Choroid plexus epithelial cell (primary cell): ENCODE measurements at places on chromosomes 1 and 21.

GRCh38 chr1:115929881-115930280, 46.4 kb upstream of the SLC22A15 start:
- DNase-seq: peak; percentile 61

DNA sequence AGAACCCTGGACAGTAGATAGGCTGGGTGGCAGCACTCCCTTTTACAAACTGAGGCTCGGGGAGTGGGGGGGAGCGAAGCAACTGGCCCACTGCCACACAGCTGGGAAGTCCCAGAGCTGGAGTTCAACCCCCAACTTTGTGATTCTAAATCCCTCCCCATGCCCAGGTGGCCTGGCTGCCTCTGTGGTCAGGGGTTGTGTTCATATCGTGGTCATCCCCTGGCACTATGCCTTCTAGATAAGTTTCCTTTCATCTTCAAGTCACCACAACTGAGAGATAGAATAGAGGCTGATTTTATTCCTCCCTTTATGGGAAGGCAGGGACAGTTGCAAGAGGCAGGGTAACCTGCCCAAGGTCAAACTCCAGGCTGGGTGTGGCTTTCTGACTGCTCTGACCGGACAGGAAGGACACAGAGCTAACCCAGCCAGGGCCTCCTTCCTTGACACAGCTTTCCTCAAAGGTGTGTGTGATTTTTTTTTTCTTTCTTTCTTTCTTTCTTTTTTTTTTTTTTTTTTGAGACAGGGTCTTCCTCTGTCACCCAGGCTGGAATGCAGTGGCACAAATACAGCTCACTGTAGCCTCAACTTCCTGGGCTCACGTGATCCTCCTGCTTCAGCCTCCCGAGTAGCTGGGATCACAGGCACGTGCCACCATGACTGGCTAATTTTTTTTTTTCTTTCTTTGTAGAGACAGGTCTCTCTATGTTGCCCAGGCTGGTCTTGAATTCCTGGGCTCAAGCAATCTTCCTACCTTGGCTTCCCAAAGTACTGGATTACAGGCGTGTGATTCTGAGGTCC, 18.4 kb upstream of the TNFRSF1B start:
- peak; percentile 31 for DNase-seq

GRCh38 chr1:25675729-25676476, 59.3 kb downstream of the MAN1C1 start:
- no peak for DNase-seq

GRCh38 chr21:43866260-43866629, 1.2 kb downstream of the AGPAT3 start:
- peak; percentile 67 for DNase-seq

DNA sequence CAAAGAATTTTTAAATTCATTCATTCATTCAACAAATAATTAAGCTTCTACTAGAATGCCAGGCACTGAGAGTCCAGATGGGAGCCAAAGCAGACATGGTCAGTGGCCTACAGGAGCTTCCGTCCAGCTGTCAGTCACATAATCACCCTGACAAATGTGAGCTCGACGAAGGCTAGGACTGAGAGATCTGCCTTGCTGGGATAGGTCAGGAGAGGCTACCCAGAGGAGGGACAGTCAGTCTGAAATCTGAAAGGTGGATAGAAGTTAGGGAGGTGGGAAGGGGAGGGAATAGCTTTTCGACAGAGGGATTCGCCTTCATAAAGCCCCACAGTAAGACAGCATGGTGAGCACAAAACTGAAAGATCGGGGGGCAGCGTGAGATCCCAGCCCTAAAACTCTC, 8.3 kb downstream of the EPHX1 start:
- no peak for DNase-seq

DNA sequence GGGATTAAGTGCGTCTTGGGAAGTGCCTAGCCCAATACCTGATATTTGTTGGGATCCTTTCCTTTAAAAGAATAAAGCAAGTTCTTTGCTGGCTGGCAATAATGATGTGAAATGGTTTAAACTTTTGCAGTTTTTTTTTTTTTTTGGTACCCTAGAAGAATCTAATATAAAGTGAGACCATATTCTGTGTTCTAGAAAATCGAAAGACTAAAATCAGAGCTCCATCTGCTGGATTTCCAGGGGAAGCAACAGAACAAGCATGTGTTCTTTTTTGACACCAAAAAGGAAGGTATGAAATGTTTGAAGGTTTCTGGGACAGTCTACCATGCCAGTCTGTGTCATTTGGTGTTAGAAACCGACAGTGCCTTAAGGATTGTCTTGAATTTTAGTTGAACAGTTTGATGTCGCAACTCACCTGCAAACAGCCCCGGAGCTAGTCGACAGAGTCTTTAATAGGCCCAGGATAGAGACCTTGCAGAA, 6.4 kb downstream of the UTP11 start:
- DNase-seq: peak; percentile 71

DNA sequence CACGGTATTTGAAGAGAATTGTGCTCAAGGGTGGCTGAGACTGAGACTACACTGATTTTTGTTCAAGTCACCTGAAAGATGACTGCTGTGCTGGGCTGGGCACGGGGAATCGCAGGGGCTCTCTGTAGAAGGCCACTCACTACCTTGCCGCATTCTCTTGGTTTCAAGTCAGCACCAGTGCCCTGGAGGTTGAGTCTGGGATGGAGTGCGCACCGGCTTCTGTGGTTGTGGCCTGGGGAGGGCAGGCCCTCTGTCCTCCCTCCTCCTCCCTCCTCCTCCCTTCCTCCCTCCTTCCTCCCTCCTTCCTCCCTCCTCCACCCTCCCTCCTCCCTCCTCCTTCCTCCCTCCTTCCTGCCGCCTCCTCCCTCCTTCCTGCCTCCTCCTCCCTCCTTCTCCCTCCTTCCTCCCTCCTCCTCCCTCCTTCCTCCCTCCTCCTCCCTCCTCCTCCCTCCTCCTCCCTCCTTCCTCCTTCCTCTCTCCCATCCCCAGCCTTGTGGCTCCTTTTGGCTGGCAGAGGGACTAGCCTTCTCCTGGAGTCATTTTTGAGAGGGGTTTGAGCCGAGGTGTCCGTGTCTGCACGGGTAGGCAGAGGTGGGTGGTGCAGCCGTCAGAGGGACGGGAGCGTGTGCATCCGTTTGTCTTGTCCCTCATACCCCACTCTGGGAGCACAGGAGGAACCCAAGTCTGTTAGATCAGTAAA, 9.5 kb downstream of the RER1 start:
- DNase-seq: no peak

DNA sequence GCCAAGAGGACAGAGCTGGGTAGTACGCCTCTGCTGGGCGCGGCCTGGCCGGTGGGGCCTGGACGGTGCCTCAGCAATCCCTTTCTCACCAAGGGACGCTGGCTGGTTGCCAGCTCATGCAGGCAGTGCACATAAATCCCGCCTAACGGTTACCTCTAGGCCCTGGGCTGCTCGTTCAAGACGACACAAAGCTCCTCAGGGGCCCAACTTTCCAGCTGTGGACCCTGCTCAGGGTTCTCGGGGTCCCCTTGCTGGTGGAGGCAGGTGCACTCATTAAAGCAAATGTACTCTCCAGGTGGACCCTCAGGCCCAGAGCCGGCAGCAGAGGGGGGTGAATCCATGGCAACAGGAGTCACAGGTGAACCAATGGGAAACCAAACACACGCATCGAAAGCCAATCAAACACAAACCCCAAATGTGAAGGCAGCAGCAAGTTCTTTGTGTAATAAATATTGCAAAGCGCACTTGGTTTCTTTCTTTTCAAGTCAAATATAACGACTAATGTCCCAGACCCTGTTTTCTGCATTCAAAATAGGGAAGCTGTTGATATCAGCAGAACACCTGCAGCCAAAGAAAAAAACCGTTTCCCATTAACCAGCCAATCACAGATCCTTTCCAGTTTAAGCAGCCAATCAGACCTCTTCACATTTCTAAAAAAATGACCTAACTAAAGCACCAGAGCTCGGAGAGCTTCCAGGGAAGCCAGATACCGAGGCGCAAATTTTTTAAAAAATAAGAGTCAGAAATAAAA, 26.1 kb upstream of the CLSTN1 start:
- no peak for DNase-seq

GRCh38 chr1:101043776-101044175, 18.2 kb upstream of the DPH5 start:
- DNase-seq: peak; percentile 56

- DNase-seq: peak; percentile 46
Measured at GRCh38 chr1:230458509-230458908, 32.4 kb upstream of the PGBD5 start.

GRCh38 chr1:245837718-245838117, 669.4 kb downstream of the SMYD3 start:
- peak; percentile 60 for DNase-seq

DNA sequence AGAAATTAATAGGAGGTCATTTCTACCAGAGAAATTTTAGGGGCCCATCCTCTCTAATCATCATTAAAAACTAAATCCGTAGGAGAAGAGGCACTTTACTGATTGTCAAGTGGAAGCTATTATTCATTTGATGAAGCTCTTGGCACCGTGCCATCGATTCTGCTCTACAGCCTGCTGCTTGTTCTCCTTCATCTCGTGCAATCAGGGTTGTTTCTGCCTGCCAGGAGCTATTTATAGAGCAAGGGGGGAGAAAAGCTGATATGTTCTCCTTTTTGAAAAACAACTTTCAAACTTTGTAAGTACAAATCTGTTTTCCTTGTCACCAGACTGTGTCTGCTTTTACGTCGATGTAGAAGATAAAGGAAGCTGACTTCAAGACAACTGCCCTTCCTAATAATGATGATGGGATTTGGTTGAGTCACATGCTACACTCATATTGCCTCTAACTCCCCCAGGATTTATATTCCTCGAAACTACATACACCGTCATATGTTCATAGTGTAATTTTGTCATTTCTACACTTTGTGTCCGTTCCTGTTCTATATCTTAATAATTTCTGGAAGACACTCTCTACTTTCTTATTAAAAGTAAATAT, 169.6 kb upstream of the LHX8 start:
- DNase-seq: peak; percentile 0

- no peak for DNase-seq
Measured at GRCh38 chr1:108038653-108039236, 73.8 kb upstream of the VAV3 start.

DNA sequence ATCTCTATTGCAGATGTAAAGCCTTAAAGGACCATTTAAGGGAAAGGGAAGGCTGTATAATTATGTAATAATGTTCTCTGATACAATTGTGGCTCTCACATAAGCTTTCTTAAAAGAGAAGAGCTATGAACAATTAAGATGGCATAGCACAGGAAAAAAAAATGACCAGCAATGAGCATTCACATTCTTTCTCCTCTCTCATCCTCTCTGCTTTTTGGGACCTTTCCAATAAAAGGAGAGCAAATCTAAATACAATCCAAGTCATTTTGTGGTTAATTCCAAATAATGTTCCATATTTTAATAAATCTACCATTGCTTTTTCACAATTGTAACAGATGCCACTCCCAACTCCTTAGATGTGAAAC, 23.5 kb downstream of the SMYD3 start:
- peak; percentile 21 for DNase-seq

GRCh38 chr1:183877053-183877720, 72.3 kb downstream of the RGL1 start:
- peak; percentile 57 for DNase-seq

DNA sequence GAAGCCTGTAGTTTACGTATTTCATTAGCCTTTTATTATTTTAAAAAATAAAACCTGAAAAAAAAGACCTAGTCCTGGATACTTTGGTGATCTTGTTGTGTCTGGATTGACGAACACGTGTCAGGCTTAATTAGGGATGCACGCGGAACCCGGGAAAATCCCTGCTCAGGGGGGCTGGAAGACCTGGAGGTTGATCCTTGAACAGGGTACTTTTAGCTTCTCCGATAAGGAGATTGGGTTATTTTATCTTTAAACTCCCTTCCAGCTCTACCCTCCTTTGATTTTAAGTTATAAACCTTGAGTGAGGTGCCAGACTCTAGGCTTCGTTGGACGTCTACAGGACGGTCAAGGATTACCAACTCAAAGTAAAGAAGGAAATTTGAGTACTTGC, 552 bp upstream of the ZNF691 start:
- no peak for DNase-seq

DNA sequence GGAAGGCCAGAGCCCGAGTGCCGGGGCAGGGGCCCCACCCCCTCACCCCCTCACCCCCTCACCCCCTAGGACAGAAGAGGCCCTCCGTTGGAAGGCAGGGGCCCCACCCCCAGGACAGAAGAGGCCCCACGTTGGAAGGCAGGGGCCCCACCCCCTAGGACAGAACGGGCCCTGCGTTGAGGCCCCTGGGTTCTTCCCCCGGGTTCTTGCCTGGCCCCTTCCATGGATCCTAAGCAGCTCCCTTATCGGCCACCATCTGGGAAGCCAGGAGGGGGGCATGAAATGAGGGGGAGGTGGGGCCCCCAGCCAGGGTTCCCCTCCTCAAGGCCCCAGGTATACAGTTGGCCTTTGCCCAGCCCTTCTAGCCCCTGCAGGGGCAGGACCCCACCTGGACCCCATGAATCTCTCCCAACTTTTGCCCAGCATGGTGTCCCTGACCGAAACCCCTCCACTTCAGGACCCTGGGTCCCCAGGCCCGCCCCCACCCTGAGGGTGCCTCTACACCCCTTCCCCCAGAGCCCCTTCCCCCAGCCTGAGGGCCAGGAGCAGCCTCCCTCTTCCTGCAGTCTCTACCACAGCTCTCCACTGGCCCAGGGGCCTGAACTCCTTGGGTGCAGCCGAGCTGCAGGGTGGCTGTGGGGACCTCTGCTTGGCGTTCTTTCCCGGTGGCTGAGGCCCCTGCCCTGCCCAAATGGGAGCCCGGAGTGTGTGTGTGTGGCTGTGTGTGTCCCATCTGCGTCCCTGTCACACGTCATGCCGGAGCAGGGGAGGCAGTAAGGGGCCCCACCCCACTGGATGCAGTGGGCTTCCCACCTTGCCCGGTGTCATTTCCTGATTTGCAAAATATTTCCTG, 4.3 kb upstream of the VWA1 start:
- no peak for DNase-seq

DNA sequence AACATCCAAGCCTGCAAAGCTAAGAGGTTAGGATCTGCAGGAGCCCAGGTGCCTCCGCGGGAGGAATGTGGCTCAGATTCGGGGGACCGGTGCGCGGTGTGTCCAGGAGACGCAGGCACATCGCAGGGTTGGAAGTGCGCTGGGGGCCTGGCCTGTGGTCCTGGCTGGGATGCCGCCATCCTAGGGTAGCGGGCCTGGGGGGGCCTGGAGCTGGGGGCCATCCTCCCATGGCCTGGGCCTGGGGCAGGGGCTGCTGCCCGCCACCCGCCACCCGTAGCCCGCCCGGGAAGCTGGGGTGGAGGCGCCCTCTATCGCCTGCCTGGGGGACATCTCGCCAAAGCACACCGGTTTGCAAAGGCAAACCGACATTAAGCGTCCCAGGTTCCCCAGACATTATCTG, 170.6 kb upstream of the ARHGEF16 start:
- peak; percentile 26 for DNase-seq

- peak; percentile 9 for DNase-seq
Measured at GRCh38 chr21:42061195-42061985, 9.7 kb upstream of the UMODL1 start.
